Fibroblast of skin of scalp (primary cell): ENCODE measurements at places on chromosomes 4 and X.
A peak's percentile ranks its signal among the peaks of the same experiment; 100 is the strongest.

DNA sequence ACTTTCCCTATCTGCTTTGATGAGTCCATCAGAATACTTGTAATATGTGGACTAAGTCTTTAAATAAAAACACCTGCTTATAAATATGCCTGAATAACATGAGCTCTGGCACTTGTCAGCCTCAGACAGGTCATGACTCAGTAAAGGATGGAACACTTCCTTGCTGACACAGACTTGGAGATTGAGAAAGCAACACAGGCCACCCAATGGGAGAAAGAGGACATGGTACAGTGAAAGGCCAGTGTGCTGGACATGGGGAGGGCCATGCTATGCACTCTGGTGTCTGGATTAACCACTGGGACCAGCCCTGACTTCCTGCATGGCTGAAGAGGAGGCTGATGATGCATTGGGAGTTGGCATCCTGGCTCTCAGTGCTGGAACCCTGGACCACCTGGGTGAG is 149.5 kb downstream of the DHRSX start:
- DNase-seq: peak; percentile 77

DNA sequence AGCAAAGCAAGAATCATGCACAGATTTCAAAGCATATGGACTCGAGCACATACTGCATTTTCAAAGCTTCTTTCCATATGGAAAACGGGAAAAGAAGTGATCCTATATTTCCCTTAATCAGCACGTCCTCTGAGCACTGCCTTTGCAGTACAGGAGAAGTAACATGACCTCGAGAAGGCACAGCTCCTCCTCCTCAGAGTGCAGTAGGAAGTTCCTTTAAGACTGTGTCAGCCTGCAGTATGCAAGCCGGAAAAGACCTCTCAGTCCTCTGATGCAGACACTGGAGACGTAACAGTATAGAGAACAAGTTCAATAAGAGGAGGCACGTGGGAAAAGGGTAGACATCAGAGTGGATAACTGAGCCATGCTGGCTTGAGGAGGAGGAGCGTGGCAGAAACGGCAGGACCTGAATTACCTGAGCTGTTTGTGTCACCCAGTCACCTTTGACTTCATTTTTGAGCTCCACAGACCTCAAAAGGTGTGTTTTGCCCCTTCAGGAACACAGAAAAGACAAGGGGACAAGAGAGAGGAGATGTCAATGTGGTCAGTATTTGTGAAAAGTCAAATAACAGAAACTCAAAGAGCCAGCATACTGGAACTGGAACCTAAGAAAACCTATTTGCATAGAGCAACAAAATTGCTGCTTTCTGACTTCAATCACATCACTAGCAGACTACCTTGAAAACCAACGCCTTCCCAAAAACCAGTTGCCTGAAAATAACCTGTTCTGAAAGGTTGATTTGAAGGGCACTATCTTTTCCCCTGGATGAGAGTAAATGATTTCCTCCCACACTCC is 20.8 kb downstream of the IRF2 start:
- peak; percentile 81 for DNase-seq

GRCh38 chr4:106875340-106875739 is 160.8 kb downstream of the DKK2 start:
- DNase-seq: no peak

GRCh38 chr4:118175506-118175905 is 141.2 kb downstream of the NDST3 start:
- DNase-seq: no peak

- DNase-seq: no peak
These were observed 37.5 kb upstream of the MAOA start for GRCh38 chrX:43618366-43619205.

GRCh38 chr4:185142912-185143600 is at the start of gene SLC25A4:
TSS of gene SLC25A4 (plus strand) at chr4:185143266. CDS start at chr4:185143373, 107 bp downstream.
- peak; percentile 80 for DNase-seq
